ENCODE measurements at places on chromosomes 1 and 21. TPM values are rescaled to one million over a fixed set of nuclear protein-coding genes. Genes with fewer than 3 reads are reported as not detected.

DNA sequence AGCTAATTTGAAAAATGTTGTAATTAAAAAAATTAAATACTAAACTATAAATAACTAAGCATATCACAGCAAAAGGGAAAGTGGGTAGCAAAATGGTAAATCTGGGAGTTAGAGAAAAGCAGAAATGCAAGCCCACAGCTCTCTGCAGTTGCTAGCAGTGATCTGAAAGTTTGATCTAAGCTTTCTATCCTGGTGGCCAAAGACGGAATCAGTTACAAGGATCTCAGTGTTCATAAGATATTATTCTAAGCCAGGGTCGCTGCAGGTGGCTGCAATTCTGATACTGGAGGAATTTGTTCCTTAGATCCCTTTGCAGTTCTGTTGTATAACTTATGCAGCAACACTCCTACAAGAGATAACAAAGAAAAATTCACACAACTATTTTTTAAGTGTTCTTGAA lies 363.7 kb downstream of the SETD4 start:
- no peak for DNase-seq

DNA sequence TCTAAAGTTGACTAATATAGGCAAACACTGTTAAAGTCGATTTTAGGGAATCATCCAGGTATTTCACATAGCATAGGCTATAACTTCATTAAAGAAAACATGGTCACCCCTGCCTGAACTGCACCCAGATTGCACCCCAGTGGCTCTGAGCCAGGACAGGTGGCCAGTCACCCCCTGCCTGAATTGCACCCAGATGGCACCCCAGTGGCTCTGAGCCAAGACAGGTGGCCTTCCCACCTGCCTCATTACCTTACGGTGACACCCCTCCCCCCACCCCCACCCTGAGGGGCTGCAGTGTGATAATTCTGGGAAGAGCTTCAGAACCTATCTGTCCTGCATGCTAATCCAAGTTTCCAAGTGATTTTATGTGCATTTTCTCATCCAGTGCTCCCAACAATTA lies 78.9 kb downstream of the DSCAM start:
- no peak for DNase-seq

- no peak for DNase-seq
Observed at GRCh38 chr1:47824716-47825115, 172.5 kb downstream of the TRABD2B start.

- DNase-seq: no peak
Observed at GRCh38 chr1:116477429-116477828, 93.4 kb downstream of the CD58 start.

GRCh38 chr21:45142469-45143308 lies 68.3 kb downstream of the ADARB1 start:
- peak; percentile 32 for DNase-seq

- no peak for DNase-seq
Observed at GRCh38 chr1:116166011-116166571, 54.9 kb downstream of the MAB21L3 start.

GRCh38 chr1:206737729-206738201 lies 32.8 kb upstream of the IL19 start:
- DNase-seq: no peak

- no peak for DNase-seq
Observed at GRCh38 chr21:30268608-30269197, 14.0 kb downstream of the KRTAP24-1 start.

- DNase-seq: no peak
Observed at GRCh38 chr21:16310176-16310575, 580.4 kb downstream of the USP25 start.

- peak; percentile 37 for DNase-seq
Observed at GRCh38 chr1:63411066-63411465, 43.6 kb downstream of the ALG6 start.

DNA sequence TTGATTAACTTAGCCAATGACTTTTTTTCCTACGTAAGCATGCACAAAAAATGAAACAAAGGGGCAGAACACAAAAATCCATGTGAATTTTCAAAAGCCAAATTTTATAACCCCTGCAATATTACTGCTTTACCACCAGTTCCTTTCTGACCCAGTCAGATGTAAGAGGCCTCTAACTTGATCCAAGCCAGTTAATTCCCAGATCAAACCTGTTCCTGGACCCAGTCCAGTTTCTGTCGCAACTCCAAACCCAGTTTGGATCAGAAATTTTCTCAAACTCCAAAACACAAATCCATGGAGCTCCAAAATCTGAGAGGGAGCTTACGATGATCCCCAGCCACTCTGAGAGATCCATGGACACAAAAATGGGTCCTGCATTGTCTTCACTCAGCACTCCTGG lies 7.8 kb upstream of the ZYG11A start:
- no peak for DNase-seq

GRCh38 chr1:23807453-23807852 lies 6.9 kb upstream of the GALE start:
- DNase-seq: no peak

GRCh38 chr1:31855038-31855845 lies 39.4 kb upstream of the SPOCD1 start:
- DNase-seq: no peak

DNA sequence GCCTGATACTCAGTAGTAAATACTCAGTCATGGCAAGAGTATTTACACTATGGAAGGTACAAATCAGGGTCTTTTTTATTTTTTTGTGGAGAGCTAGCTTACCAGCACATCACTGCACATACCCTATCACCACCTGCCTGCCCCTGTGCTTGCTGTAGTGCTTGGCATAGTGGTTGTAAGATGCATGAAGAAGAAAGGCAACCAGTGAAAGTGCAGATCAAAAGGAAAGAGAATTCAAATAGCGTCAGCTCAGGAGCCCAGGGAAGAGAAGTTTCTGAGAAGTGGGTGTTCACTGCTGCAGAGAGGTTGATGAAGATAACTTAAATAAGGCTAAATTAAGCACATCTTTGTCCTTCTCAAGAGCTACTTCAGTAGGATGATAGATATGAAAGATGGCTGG lies 76.0 kb downstream of the DTL start:
- no peak for DNase-seq

- no peak for DNase-seq
Observed at GRCh38 chr21:43771199-43771675, 4.9 kb downstream of the CSTB start.

- DNase-seq: no peak
Observed at GRCh38 chr21:45064618-45065399, 9.6 kb upstream of the ADARB1 start.

Gene NHLH1
- 0.20 TPM for total RNA-seq

Gene LCK
- 1.2 TPM for total RNA-seq

Gene PITHD1
- 57.6 TPM for total RNA-seq

Gene NCAM2
- total RNA-seq: 7.1 TPM

Gene PCSK9
- total RNA-seq: 11.1 TPM

Gene CACHD1
- total RNA-seq: 25.4 TPM

Gene RAB42
- 6.4 TPM for total RNA-seq

Gene NPHS2
- total RNA-seq: not detected

Gene NPPA
- total RNA-seq: 1.3 TPM

Gene KDF1
- total RNA-seq: 4.0 TPM
